ENCODE measurements at places on chromosomes 11 and 22.

DNA sequence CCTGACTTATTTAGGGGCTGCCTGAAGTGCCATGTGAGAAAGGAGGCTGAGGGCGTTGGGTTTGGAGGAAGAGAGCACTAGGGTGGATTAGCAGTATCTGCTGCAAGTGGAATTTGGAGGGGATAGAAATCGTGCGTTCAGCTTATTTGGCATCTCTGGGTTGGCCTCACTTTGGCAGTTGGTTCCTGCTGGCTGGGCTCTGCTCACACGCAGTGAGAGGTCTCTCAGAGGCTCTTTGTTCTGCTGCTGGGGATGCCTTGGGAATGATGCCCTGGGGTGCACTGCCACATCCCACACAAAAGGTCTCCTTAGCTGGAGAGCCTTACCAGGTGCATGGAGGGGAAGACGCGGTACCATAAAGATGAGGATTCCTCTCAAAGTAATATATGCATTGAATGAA lies 17.7 kb upstream of the MICAL2 start:
- no peak overlapping the region for H3K27ac ChIP-seq
- no peaks in the 10 kb centered on the region for H3K27me3 ChIP-seq
- peaks cover 37% of the 10 kb centered on the region for H3K4me1 ChIP-seq
- DNase-seq: no peak

DNA sequence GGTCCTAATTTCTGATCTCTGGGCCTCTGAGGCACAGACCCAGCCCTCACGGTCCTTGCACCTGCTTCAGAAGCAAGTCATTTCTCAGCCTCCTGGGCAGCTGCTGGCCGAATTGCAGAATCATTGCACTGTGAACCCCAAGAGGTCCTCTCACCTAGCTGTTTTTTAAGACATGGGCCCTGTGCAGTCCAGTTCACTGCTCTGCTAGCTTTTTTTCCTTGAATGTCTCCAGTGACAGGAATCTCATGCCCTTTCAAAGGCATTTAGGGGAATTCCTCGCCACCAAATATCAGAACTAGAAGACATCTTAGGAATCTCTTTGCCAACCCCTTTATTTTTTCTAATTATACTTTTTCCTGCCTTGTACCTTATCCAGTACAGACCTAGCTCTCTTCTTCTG lies 35.6 kb upstream of the TP53I11 start:
- peaks cover 20% of the 10 kb centered on the region for H3K27me3 ChIP-seq
- peaks cover 7% of the 10 kb centered on the region for H3K4me1 ChIP-seq
- no peak overlapping the region for H3K4me3 ChIP-seq
- no peak for DNase-seq
- H3K27ac ChIP-seq: no peak overlapping the region

DNA sequence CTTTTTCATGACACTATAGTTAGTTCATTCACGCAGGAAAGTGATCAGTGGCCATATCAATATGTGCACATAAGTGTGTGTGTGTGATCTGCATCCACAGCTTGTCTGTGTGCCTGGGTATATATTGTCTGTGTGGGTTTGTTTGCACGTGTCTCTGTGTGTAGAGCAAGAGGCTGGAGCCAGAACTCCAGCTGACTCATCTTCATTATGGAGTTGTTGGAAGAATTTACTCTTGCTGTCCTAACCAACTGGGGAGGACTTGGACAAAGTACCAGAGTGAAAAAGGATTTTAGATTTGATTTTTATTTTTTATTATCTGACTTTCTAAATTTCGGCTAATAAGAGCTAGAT lies 63.9 kb downstream of the TP53I11 start:
- no peak for DNase-seq
- no peaks in the 10 kb centered on the region for H3K27me3 ChIP-seq
- H3K4me1 ChIP-seq: peaks cover 23% of the 10 kb centered on the region
- peak overlapping the region; percentile 73 for H3K27ac ChIP-seq
- no peaks in the 10 kb centered on the region for H3K36me3 ChIP-seq

DNA sequence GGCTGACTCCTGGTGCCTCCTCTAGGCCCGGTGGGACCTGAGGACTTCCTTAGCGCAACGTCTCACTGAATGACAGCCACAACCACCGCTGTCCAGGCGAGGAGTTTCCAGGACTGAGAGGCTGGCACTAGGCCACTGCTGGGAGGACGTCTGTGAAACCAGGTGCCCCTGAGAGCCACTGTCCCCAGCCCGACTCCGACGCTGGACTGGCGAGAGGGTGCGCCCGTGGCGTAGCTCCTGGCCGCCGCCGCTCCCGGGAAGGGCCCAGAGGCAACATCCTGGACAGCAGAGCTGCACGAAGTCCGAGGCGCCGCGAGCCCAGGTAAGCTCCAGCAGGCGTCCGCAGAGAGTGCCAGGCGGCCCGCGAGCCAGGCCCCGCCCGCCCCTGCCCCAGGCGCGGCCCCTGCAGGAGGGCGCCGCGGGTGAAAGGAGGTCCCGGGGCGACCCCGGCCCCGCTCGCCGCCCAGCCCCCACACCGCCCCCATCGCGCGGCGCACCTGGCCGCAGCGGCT lies 525 bp downstream of the DGCR2 start:
- peak; percentile 26 for DNase-seq
- peak overlapping the region; percentile 89 for H3K4me3 ChIP-seq
- H3K27ac ChIP-seq: peak overlapping the region; percentile 86
- no peaks in the 10 kb centered on the region for H3K27me3 ChIP-seq
- H3K36me3 ChIP-seq: no peaks in the 10 kb centered on the region
- peaks cover 41% of the 10 kb centered on the region for H3K4me1 ChIP-seq

DNA sequence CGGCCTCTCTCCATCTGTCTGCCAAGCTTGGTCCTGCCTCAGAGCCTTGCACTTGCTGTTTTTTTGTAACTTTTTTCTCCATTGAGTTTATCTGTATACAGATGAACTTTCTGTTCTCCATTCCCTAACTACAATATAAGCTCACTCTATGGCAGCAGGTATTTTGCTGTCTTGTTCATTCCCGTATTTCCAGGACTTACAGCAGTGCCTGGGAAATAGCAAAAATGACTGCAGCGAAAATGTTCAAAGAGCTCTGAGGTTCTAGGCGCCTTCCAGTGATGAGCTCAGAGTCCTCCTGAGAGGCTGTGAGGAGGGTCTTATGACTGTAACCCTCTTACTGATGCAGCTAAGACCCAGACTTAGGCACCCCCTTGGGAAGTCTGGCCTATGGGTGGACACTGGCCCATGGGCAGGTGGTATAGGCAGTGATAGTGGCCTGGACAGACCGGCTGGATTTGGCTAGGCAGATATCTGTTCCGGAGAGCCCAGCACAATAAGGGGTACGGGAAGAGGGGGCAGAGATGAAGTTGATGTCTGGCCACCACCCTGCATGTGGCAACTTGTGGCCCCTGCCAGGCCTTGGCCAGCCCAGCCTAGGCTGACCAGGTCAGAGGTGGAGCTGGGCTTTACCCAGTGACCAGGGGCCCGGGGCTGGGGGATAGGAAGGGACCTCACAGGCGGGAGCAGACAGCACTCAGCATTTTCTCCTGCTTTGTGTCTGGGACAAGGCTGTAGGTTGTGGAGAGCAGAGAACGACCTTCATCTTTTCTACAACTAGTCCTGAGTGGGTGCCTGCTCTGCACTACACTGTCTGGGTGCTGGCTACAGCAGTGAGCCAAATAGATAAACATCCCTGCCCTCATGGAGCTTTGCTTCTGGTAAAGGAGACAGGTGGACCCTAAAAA lies 4.6 kb downstream of the ATF4 start:
- peaks cover 10% of the 10 kb centered on the region for H3K36me3 ChIP-seq
- H3K4me1 ChIP-seq: peaks cover 62% of the 10 kb centered on the region
- H3K4me3 ChIP-seq: peak overlapping the region; percentile 75
- DNase-seq: no peak

DNA sequence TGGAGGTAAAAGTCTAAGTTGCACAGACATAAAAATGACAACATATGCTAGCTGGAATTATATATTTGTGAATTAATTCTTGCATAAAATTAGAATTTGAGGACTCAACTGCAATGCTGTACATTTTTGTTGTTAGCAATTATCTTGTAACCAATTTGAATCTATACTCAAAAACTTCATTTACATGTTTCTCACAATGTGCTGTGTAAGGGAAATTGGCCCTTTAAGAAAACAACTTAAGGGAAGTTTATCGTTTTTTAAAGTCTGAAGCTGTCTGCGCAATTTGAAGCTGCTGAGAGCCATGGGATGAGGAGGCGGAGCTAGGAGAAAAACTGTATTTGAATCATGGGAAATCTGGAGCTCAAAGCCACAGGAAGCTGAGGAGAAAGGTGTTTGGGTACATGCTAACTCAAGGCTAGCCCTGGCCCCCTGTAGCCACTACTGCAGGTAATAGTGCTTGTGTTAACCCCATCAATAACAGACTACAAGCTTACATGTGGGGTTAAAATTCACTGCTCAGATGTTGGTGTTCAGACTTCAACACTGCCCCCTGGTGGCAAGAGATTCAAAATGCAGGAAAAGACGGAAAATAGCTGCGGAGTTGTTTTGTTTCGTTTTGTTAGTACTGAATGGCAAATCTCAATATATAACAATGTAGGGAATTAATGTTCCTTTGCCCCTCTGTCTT lies 126.1 kb downstream of the BRD1 start:
- DNase-seq: no peak
- peaks cover 25% of the 10 kb centered on the region for H3K27me3 ChIP-seq
- H3K4me3 ChIP-seq: no peak overlapping the region
- H3K36me3 ChIP-seq: peaks cover 2% of the 10 kb centered on the region

DNA sequence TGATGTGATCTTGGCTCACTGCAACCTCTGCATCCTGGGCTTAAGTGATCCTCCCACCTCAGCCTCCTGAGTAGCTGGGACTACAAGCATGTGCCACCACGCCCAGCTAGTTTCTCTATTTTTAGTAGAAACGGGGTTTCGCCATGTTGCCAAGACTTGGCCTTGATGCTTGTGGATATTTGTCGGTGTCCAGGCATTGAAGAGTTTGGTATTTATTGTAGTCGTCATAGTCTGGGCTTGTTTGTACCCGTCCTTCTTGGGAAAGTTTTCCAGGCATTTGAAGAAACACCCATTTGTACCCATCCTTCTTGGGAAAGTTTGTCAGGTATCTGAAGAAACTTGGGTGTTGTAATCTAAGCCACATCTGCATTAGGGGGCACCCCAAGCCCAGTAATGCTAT lies 28.7 kb downstream of the FCHSD2 start:
- no peaks in the 10 kb centered on the region for H3K36me3 ChIP-seq
- no peaks in the 10 kb centered on the region for H3K27me3 ChIP-seq
- H3K4me1 ChIP-seq: peaks cover 8% of the 10 kb centered on the region
- H3K4me3 ChIP-seq: no peak overlapping the region
- DNase-seq: no peak

GRCh38 chr11:1567052-1567720 lies 4.9 kb downstream of the DUSP8 start:
- H3K27ac ChIP-seq: no peak overlapping the region
- DNase-seq: no peak
- H3K27me3 ChIP-seq: no peaks in the 10 kb centered on the region
- H3K4me1 ChIP-seq: peaks cover 12% of the 10 kb centered on the region
- peak overlapping the region; percentile 43 for H3K4me3 ChIP-seq

DNA sequence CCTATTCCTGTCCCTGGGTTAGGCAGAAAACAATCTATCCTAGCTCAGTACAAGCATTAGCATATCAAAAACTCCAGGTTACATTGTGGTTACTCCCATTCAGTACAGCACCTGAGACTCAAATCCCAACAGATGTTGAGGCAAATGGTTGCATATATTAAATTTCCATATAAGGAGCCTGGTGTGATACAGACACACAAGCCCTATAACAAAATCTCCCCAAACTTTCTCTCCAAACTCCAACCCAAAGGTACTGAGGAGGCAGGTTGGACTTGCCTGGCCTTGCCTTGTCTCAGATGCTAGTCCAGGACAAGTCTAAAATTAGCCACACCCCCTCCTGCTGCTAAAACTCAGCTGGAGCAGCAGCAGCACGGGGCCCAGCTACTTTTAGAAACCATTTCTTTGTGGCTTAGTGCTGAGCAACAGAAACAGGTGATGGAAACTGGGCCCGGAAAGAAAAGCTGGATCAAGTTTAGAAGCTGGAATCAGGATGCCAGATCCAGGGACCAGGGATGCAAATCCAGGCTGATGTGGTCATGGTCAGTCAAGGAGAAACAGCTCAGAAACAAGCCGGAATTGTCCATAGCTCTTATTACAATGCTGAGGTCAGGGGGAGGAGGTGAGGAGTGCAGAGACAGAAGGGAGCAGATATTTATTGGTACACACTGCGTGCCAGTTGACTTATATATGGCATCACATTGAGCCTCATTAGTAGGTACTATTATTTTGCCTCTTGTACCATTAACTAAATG lies 73.7 kb upstream of the AMOTL1 start:
- no peak for DNase-seq
- no peak overlapping the region for H3K27ac ChIP-seq
- peaks cover 24% of the 10 kb centered on the region for H3K27me3 ChIP-seq
- no peaks in the 10 kb centered on the region for H3K36me3 ChIP-seq
- no peaks in the 10 kb centered on the region for H3K4me1 ChIP-seq

- H3K4me3 ChIP-seq: no peak overlapping the region
- peaks cover 5% of the 10 kb centered on the region for H3K27me3 ChIP-seq
- no peaks in the 10 kb centered on the region for H3K36me3 ChIP-seq
- H3K27ac ChIP-seq: no peak overlapping the region
- no peak for DNase-seq
Observed at GRCh38 chr22:27523711-27524110, 277.8 kb downstream of the MN1 start.

DNA sequence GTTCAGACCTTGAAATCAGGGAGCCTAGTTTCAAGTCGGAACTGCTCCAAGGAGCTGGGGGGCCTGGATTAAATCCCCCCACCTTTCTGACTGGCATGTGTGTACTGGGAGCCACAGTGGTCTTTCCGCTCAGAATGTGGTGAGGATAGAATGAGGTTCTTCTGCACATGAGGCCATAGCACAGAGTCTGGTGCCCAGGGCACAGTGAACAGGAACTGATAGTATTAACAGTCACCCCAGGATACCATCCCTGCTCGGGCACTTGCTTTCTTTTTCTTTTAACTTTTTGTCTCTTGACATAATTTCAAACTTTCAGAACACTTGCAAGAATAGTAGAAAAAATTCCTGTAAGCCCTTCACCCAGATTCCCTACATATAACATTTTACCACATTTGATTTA lies 28.8 kb downstream of the LMO1 start:
- H3K27ac ChIP-seq: peak overlapping the region; percentile 67
- H3K36me3 ChIP-seq: no peaks in the 10 kb centered on the region
- peaks cover 6% of the 10 kb centered on the region for H3K27me3 ChIP-seq
- no peak for DNase-seq
- peak overlapping the region; percentile 62 for H3K4me3 ChIP-seq

DNA sequence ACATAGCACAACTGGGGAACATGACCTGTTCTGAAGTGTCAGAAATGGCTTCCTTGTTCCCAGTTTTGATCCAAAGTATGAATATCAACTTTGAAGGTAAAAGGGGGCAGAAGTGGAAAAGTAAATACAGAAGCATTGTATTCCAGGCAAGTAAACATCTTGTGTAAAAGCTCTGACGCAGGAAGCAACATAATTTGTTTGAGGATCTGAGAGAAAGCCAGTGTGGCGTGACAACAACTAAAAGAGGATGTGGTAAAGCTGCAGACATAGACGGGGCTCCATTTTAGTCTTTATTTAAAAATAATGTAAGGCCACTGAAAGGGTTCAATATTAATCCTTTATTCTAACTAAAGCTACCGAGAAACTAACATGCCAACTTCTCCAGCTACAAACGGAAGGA lies 310.2 kb downstream of the DLG2 start:
- H3K36me3 ChIP-seq: no peaks in the 10 kb centered on the region
- no peaks in the 10 kb centered on the region for H3K27me3 ChIP-seq
- no peak overlapping the region for H3K4me3 ChIP-seq
- DNase-seq: no peak

- peaks cover 3% of the 10 kb centered on the region for H3K4me1 ChIP-seq
- H3K27ac ChIP-seq: no peak overlapping the region
- H3K4me3 ChIP-seq: no peak overlapping the region
- DNase-seq: no peak
Observed at GRCh38 chr22:42743501-42743991, 22.9 kb upstream of the A4GALT start.

- no peak for DNase-seq
- peaks cover 27% of the 10 kb centered on the region for H3K27me3 ChIP-seq
- no peaks in the 10 kb centered on the region for H3K36me3 ChIP-seq
- H3K4me3 ChIP-seq: no peak overlapping the region
- H3K4me1 ChIP-seq: no peaks in the 10 kb centered on the region
Observed at GRCh38 chr11:117523680-117524079, 196.0 kb downstream of the CEP164 start.
